ENCODE measurements at places on chromosomes 5 and 9.

DNA sequence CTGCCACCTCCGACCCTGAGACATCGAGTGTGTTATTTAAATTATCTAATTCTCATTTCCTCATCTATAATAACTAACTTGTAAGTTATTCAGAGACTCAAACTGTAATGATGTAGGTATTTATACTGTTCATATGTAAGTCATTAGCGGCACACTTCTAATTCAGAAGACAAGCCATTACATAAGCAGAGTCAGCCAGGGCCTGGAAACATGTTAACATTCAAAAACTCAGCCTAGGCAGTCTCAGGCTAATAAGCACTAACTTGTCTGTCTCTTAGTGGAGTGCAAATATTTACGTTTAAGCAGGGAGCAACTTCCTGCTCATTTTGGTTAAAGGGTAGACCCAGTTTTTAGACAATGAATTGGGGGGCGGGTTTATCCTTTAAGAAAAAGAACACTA lies 598.4 kb downstream of the ACTL7B start:
- DNase-seq = no peak

DNA sequence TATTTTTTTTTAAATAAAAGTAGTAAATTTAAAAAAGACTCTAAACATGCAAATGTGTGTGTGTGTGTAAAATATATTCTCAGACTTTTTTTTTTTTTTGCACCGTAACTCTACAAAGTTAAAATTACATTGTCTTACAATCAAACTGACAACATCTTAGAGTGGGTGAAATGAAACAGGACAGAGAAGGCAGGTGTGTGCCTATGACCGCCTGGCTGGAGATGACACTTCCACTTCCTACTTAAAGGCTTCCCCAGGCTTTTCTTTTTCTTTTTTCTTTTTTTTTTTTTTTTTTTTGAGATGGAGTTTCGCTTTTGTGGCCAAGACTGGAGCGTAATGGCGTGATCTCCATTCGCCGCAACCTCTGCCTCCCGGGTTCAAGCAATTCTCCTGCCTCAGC lies 2.7 kb upstream of the AK1 start:
- no peak for DNase-seq

DNA sequence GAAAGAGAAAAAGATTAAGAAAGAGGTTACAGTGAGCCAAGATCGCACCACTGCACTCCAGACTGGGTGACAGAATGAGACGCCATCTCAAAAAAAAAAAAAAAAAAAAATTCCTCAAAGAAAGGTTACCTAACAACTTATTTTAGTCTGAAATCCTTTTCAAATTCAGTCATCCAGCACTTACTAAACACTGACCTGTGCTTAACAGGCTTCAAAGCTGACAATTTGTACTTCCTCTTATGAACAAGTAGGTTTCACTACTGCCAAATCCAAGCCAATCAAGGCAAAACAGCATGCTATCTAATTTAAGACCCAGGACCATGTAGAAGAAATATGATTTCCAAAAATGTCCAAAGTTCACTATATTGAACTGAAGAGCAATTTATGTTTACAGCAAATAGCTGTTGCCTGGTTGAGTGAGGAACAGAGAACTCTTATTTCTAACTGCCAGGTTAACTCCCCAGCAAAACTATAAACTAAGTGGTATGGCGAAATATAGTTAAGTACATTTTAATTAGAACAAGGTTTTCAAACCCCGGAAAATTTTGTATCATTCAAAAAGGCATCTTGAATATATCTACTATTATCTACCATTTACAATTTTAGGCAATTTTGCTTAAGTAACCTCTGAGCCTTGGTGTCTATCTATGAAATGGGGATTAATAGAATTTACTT lies 13.4 kb downstream of the PWWP2A start:
- no peak for DNase-seq

- DNase-seq = no peak
These were observed 1.5 kb downstream of the NEK6 start for GRCh38 chr9:124259158-124259808.
